ENCODE measurements at places on chromosomes 3 and 15. TPM values are rescaled to one million over a fixed set of nuclear protein-coding genes. Genes with fewer than 3 reads are reported as not detected.

GRCh38 chr15:87348746-87349145 lies 907.8 kb downstream of the NTRK3 start:
- no peak for DNase-seq

- no peak for DNase-seq
Measured at GRCh38 chr15:95302206-95302605, 1028.3 kb upstream of the NR2F2 start.

DNA sequence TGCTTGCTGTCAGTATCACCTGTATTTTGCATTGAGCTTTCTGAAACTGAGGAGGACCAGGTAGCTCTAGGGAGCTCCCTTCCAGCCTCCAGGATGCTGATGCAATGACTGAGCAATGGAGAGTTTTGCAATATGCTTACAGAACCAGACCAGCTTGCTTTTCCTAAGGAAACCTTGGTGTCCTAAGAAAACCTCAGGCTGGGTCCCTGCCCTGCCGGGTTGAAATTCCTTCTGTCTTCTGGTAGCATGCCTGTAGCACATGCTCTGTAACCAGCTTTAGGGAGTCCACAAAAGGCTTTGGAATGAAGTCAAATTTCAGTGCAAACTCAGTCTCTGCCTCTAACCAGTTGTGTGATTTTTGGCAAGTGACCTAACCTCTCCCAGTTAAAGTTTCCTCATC lies 65.8 kb upstream of the GSK3B start:
- DNase-seq: no peak

DNA sequence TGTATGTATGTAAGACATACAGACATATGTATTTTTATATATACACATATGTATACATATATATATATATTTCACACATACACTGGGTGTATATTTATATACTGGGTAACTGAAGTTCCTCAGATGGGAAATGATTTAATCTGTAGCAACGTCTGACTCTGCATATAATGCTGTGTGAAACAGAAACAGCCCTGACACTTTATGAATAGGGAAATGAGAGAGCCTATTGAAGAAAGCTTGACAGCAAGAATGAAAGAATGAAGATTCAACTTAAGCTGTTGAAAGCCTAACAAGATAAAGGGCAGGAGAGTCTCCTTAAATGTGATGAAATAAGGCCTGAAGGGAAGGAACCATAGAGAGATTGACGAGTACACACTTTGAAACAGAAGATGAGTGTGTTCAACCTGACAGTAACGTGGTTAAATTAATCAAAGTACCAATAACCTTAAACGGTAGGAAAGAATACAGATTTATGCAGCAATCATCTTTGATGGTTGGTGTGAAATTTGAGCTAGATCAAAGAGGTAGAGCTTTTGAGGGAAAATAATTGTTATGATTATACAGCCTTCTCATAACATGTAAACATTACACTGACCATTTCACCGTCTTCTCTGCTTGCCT lies 169.9 kb downstream of the MECOM start:
- DNase-seq: no peak

GRCh38 chr15:39192979-39193560 lies 387.8 kb upstream of the THBS1 start:
- DNase-seq: no peak

DNA sequence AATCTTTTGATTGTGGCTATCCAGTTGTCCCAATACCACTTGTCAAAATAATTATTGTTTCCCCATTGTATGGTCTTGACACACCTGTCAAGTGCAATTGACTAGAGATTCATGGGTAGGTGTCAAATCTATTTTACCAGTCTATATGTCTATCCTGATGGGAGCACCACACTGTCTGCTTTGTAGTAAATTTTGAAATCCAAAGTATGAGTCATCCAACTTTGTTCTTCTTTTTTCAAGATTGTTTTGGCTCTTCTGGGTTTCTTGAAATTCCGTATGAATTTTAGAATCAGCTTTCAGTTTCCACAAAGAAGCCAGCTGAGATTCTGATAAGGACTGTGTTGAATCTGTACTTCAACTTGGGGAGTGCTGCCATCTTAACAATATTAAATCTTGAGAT lies 71.9 kb downstream of the CSNK1G1 start:
- no peak for DNase-seq

- no peak for DNase-seq
Measured at GRCh38 chr15:39361497-39361896, 219.4 kb upstream of the THBS1 start.

- DNase-seq: no peak
Measured at GRCh38 chr15:81256916-81257315, 60.2 kb downstream of the IL16 start.

DNA sequence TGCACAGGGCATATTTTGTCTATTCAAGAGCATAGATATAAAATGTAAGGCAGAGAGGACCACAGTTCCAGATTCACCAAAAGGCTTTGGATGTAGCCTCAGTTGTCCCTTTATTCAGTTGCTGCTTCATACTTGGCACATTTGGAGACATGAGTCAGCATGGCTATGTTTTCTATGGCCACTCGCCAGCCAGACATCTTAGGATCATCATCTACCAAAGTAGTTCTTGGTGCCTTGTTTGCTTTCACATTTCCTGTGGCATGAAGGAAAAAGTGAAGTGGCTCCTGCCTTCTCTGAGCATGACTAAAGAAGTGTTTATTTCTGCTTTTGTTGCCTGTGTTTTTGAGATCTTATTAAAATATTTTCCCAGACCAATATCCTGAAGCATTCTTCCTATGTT lies 7.2 kb downstream of the SUSD5 start:
- no peak for DNase-seq

GRCh38 chr3:100069472-100069871 lies 44.8 kb downstream of the FILIP1L start:
- DNase-seq: no peak

DNA sequence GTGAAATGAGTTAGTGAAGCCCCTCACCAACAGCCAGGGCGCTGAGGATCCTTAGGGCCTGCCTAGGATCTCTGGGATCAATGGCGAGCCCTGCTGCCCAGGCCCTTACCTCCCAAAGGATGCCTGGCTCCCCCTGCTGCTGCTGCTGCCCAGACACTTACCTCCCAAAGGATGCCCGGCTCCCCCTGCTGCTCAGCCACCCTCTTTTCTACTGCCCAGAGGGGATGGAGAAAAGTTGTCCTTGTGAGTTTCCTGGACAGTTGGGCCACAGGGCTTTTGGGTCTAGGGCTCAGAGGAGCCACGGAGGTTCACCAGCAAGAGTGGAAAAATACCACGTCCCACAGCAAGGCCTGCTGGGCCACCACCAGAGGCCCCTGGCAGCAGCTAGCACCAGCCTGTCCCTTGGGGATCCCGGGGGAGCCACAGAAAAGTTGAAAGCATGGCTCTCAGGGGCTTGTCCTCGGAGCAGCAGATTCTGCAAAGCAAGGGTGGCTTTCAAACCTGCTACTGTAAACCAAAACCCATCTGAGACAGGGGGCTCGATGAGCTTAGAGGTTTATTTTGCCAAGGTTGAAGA lies 59.4 kb downstream of the SLC6A6 start:
- peak; percentile 28 for DNase-seq

DNA sequence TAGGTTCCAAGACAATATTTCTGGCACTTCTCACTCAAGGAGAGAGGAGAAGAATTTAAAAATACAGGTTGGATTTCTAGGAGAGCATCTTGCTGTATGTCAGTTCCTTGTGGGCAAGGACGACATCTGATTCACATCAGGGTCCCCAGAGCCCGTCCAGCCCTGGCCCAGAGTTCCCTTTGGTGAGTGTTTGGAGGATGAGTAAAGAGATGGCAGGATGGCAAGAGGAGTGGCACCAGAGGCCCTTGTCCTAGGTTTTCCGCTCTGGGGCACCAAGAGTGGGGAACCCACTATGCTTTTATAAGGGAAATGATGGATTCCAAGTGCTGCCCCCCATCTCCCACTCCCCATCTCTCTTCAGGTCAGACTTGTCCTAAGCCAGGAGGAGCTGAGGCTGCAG lies 181.8 kb downstream of the TBC1D2B start:
- no peak for DNase-seq

Gene CDC25A
- 63.0 TPM for total RNA-seq

Gene DCBLD2
- 89.1 TPM for total RNA-seq

Gene C3orf70
- 15.9 TPM for total RNA-seq

Gene FBXL22
- total RNA-seq: 1.0 TPM

Gene GHSR
- not detected for total RNA-seq

Gene STRA6
- total RNA-seq: 146 TPM

Gene DAZL
- not detected for total RNA-seq
